ENCODE measurements at places on chromosomes 1 and 21.

- no peak for DNase-seq
These were observed 26.7 kb downstream of the CFH start for GRCh38 chr1:196678510-196678884.

DNA sequence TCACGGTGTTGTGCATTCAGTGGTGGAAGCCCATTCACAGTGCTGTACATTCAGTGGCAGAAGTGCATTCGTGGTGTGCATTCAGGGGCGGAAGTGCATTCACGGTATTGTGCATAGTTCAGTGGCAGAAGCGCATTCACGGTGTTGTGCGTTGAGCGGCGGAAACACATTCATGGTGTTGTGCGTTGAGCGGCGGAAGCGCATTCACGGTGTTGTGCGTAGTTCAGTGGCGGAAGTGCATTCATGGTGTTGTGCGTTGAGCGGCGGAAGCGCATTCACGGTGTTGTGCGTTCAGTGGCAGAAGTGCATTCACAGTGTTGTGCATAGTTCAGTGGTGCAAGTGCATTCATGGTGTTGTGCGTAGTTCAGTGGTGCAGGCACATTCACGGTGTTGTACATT is 60.6 kb downstream of the PCNT start:
- DNase-seq = no peak

- no peak for DNase-seq
These were observed 229.4 kb downstream of the CACNA1E start for GRCh38 chr1:181712711-181713110.

GRCh38 chr1:56788588-56788987 is 30.6 kb downstream of the FYB2 start:
- DNase-seq = no peak

- DNase-seq = no peak
These were observed 18.8 kb downstream of the IFI44 start for GRCh38 chr1:78668427-78668826.

DNA sequence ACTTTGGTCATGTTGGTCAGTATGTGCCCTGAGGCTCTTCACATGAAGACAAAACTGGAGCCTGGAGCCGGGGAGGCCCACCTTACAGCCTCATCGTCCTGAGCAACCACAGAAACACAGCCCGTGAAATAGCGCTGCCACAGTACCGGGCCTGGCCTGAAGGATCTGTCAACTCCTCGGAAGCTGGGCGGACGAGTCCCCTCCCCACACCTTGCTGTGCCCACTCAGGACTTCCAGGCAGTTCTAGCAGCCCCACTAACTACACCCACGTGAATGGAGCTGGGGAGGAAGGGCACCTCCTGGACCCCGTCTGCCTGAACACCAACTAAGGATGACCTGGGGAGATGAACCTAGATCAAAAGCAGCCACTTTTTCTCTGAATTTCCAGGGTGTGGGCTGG is 24.7 kb downstream of the SDE2 start:
- no peak for DNase-seq

DNA sequence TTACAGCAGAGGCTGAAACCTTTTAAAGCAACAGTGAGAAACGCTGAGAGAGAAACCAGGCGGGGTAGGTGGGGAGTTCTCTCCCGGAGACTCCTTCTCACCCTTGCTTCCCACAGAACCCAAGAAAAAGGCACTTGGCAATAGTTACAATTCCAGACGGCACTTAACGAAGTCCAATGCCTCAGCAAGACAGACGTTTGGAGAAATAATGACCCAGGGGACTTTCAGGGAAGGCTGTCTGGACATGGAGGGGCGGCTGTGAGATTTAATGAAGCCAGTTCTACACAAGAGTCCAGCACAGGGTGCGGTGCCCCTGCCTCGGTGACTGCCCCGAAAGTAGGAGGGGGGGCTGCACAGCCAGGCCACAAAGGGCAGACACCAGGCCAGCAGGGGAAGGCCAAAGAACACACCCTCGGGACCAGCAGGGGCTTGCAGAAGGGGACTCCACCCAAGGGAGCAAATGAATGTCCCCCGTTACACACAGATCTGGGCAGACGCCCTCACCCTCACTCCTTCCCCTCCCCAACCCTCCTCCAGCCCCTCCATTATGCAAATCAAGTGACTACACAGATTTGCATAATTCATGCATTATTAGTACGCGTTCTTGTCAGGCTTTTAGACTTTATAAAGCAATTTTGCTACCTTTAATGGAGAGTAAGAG is 26.3 kb downstream of the KCNN3 start:
- no peak for DNase-seq

DNA sequence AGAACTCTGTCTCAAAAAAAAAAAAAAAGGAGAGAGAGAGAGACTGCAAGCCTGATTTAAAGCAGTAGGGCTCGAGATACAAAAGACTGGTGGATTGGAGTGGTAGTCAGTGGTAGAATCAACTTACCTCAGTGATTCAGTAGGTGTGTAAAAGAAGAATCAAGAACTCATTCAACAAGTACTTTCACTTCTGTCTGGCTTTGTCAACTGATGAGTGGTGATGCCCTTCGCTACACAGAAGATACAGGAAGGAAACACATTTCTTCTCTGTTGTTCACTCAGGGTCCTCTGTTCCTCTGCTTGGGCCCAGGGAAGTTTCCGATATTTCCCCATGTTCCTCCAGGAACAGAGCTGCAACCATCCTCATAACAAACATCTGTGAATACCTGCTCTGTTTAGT is 68.6 kb upstream of the COG2 start:
- no peak for DNase-seq

- no peak for DNase-seq
These were observed 40.3 kb downstream of the GPATCH2 start for GRCh38 chr1:217590598-217590997.

GRCh38 chr1:154847891-154848290 is 22.2 kb downstream of the KCNN3 start:
- DNase-seq = no peak

- DNase-seq = no peak
These were observed 52.5 kb downstream of the UCK2 start for GRCh38 chr1:165879946-165880345.
